CD4-positive, alpha-beta T cell treated with Interleukin-6 at 100 ng/mL for 8 hours (primary cell): ENCODE measurements at places on chromosomes 2 and 18.

GRCh38 chr2:241187101-241187917, 1.2 kb upstream of the ANO7 start:
- DNase-seq, result no peak

DNA sequence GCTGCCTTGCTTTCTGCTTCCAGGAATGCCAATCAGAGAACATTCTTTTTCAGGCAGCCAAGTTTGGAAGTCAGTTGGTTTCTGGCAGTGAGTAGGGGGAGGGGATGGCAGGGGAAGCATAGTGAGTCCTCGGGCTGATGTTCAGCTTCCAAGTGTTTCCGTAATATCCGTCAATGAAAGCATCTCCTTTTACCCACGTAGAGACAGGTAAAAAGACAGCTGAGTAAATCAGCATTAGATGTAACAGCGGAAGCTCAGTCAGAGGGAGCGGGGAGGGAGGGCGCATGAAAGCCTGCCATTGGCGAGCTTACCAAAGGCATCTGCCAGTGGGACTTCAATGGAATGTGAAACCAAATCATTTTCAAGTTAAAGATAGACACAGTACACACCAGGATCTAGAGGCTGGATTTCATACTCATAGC, 117.1 kb upstream of the DTNA start:
- no peak for DNase-seq

DNA sequence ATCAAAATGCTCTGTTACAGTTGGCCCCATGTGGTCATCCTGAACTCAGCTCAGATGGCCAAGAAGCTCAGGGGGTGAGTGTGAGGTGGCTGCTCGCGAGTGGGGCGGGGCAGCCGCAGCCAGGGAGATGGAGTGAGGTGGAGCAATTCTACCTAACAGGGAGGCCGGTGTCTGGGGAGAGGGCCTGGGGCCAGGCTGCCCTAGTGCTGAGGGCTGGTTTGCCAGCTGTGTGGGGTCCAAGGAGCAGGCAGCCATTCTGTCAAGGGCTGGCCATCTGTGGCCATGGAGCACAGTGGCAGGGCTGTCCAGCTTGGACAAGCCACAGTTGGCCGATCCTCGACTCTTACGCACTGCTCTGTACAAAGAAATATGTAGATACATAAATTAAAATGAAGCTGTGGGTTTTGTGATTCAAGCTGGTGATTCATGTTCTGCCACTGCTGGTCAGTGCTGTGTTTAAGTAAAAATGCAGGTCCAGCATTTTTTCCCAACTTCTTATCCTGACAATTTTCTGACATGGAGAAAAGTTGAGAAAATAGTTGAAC, 82.1 kb downstream of the HS6ST1 start:
- DNase-seq, result no peak

DNA sequence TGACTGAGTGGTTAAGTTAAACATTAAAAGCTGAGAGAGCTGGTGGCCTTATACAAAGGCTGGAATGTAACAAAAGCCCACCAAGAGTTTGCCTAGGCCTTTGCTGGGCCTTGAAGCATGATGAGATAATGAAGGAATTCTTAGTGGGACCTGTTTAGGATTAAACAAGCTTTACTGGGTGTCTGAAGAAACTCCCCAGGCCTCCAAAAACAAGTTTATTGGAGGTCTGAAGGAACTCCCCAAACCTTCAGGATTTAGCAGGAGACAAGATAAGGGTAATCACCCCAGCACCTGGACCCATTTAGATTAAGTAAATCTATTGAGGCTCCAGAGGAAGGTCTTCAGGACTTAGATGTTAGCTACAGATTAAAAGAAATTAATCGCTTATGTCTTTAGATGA, 18.7 kb downstream of the PCARE start:
- DNase-seq, result no peak

DNA sequence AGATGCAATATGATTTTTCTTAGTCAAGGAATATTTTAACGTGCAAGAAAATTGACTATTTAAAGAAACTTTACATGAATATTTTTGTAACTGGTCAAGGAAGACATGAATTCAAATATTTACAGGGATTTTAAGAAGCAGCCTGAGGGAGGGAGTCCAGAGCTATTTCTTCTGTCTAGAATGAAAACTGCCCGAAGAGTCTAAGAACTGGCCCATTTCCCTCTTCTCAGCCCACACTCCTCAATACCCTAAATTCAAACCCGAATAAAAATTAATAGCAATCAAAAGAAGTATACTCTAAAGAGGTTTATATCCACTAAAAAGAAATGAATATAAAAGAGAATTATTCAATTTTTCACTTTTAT, 6.5 kb upstream of the NDUFV2 start:
- no peak for DNase-seq

DNA sequence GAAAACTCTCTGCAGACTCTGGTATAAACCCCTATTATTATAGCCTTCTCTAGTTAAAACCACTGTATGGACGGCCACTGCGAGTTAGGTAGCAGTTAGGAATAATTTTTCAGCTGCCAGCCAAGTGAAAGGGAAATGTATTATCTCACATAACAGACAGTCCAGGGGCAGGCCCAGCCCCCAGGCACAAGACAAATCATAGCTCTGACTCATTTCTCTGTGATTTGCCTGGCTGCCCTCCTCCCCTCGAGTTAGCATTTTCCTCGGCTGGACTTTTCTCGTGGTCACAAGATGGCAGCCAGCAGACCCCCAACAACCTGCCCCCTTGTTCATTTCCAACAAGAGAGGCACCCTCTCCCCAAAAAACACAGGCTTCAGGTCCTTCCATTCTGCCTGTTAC, 10.5 kb downstream of the VIT start:
- DNase-seq, result no peak

DNA sequence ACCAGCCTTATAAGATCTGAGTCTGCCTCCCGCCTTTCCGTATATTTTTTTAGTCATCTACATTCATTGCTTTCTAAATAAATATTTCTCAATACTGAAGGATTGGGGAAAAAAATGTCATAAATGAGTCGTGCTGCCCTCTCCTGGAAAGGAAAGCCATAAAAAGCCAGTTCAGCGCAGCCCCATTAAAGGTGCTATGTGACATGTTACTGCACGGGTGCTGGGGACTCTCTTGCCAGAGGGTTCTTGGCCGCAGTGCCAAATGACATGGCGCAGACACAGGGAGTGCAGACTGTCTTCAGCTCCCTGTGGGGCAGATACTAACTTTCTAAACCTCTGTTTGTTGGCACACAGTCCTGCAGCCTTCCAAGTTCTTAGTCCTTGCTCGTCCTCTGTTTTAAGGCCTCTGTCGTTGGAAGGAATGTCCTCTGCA, 53.7 kb upstream of the MAP3K20 start:
- no peak for DNase-seq

GRCh38 chr2:2253172-2254016, 77.7 kb downstream of the MYT1L start:
- no peak for DNase-seq

- DNase-seq, result no peak
Measured at GRCh38 chr2:127414638-127415592, 3.3 kb upstream of the PROC start.

- DNase-seq, result no peak
Measured at GRCh38 chr2:44579115-44579836, 217.5 kb downstream of the CAMKMT start.

GRCh38 chr2:241768850-241769249, 7.8 kb upstream of the GAL3ST2 start:
- no peak for DNase-seq

GRCh38 chr2:187655001-187655400, 100.8 kb upstream of the TFPI start:
- DNase-seq, result no peak

DNA sequence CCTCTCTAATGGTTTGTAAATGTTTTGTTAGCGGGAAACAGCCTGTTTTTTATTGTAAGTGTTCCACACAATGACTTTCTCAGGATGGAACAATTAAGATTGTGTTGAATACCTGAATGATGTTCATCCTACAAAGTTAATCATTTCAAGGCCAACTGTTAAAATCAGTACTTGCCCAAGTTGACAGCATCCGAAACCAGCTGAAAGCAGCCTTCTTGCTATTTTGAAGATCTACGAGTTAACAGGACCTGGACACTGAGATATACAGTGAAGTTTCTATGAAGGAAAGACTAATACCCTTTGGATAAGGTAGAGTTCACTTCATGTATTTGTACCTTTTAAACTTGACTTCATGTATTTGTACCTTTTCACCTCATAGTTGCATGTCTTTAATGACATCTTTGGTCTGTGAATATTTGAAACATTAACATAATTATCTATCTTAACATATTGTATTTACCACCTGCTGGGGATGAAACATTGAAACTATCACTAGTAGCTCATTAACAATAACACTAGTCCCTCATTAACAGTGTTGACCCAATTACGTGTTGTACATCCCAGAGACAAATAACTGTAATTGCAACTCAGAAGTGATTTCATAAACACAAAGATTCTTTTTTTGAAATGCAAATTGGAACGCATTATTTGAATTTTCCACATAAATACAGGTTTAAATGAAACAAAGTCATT, 556.0 kb upstream of the MEX3C start:
- no peak for DNase-seq

- DNase-seq, result no peak
Measured at GRCh38 chr18:11042247-11042646, 107.1 kb downstream of the PIEZO2 start.

DNA sequence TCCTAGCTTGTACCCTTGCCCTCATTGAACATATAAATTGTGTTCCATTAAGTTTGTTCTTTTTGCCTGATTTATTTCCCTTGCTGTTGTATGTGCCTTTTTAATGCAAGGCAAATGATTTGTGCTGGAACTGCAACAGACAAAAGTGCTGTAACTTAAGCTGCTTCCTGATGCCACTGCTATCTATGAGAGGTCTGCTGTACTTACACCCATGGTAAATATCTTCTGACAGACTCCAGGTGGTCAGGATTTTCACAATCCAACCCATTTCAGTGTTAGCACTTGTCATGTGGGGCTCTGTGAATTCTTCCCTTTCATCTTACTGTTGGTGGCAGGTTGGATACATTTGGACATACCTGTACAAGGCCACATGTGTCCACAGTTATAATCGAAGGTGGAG, 63.5 kb downstream of the ARHGAP15 start:
- no peak for DNase-seq

DNA sequence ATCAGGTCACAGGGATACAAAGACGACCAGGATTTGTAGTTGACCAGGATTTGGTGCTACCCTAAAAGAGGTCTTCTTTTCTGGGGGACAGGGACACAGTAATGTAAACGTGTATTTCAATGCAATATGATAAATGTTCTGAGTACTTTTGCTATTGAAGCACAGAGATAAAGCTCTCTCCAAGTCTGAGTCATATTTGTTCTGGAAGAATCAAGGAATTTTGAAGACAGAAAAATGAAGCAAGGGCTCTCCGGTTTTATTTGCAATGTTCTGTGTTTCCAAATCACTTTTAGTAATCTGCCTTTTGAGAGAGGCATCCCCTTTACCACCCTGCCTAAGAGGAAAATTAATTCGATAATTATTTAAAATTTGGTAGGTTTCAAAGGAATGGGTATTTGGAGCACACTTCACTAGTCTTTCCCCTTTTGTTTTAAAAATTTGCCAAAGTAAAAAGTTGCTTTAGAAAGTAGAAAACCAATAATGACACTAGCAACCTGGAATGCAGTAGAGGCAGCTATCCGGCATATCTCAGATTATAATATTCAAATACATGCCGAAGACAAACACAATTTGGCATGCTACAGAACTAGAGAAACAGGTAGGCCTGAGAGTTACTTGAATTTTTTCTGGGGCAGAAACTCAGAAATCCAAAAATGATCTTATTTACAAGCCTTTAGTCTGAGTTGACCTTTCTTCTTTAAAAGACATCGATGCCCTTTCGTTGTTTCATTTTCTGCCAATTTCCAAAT, 82.7 kb downstream of the MREG start:
- DNase-seq, result no peak

GRCh38 chr2:119960821-119961220, 52.1 kb upstream of the EPB41L5 start:
- DNase-seq, result no peak

DNA sequence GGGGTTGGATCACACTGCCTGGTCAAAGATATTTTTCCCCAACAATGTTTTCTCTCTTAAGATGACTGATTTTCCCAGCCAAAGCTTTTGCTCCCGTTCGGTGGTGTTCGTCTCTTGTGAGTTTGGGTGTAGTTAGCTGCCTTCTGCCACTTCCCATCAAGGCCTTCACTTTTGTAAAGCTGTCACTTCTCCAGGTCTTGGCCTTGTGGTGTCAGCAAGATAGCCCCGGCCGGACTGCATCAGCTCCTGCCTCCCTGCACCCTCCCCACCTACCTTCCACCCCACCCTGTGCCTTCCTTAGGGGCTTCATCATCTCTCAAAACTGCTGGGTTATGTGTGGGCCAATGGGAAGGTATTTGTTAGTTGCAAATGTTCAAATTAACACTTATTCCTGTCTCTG, 228.9 kb downstream of the BCL11A start:
- no peak for DNase-seq

GRCh38 chr2:112138159-112139032, at the start of gene FBLN7:
Gene FBLN7, plus strand, starts transcription at chr2:112138385. Its CDS starts 271 bp downstream, at chr2:112138656.
- DNase-seq, result no peak

GRCh38 chr18:55003695-55004094, 44.4 kb upstream of the CCDC68 start:
- no peak for DNase-seq

GRCh38 chr2:111623380-111623779, 260.6 kb downstream of the ANAPC1 start:
- no peak for DNase-seq

GRCh38 chr18:26233208-26233607, 7.0 kb downstream of the TAF4B start:
- DNase-seq, result no peak

DNA sequence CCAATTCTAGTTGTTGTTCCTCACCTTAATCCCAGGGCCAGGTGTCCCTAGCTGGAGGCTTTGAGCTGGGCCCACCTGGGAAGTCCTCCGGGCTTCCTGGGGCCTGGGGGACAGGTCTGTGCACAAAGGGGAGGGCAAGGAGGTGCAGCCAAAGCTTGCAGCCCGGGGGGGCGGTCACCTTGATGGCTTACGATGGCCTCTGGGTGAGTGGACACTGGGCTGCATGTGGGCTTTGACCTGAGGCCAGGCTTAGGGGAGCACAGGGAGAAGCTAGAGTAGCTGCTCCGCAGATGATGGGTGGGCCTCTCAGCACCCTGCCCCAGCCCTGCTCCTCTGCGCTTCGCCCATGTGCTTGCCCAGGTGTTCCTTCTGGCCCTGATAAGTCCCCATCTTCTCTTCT, 41.8 kb upstream of the HAAO start:
- DNase-seq, result no peak

- DNase-seq, result no peak
Measured at GRCh38 chr2:223055836-223056235, 3.8 kb downstream of the KCNE4 start.

DNA sequence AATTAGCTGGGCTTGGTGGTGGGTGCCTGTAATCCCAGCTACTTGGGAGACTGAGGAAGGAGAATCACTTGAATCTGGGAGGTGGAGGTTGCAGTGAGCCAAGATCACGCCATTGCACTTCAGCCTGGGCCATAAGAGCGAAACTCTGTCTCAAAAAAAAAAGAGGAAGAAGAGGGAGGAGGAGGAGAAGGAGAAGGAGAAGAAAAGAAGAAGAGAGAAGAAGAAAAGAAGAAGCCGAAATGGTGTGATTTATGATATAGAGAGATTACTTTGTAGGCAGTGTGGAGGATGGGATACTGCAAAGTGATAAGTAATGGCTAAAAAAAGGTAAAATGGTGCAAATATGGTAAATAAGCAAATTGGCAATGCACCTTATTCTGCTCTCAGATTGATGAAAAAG, 25.1 kb downstream of the THNSL2 start:
- no peak for DNase-seq
